AG09319 (cell line): ENCODE measurements at places on chromosomes 3 and 15.

DNA sequence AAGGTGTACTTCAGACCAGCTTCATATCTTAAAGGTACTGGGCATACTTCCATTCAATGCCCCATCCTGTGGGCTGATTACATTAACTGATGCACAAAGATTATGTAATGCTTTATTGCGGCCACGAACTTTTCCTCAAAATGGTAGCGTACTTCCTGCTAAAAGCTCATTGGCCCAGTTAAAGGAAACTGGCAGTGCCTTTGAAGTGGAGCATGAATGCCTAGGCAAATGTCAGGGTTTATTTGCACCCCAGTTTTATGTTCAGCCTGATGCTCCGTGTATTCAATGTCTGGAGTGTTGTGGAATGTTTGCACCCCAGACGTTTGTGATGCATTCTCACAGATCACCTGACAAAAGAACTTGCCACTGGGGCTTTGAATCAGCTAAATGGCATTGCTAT lies 3.4 kb downstream of the SKIL start:
- no peak for DNase-seq

GRCh38 chr3:111923095-111923771 lies 55.6 kb upstream of the ABHD10 start:
- DNase-seq: no peak

GRCh38 chr3:150104564-150104963 lies 133.9 kb upstream of the PFN2 start:
- DNase-seq: no peak

DNA sequence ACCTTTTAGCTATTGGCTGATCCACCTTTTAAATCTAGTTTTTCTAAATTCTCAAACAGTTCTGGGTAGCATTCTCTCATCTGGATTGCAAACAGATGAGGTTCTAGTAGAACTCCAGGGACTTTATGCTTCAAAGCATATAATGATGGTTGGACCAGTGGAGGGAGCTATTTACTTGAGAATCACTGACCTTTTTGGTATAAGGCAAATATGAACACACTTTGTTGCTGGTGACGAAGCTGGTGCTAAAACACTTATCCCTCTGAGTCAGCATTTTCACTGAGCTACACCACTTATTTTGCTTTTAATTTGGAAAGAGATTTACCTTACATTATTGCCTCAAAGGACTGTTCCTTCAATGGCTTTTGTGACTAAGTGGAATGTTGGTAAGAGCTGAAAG lies 58.6 kb upstream of the SLITRK3 start:
- DNase-seq: no peak

DNA sequence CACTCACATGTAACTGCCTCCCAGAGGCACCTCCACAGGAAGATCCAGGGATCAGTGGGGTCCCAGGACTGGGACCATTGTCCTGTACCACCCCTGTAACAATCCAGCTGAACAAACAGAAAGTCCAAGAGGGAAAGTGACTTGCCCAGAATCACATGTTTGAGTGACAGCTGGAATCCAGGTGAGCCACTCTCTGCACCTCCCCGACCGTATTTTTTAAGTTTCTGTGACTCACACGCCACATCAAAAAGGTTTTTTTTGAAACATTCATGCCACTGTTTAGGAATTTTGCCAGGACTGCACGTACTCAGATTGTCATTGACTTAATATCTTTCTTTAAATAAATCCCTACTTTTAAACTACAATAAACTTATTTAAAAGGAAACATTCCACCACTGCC lies 9.8 kb upstream of the SLC6A1 start:
- DNase-seq: no peak

DNA sequence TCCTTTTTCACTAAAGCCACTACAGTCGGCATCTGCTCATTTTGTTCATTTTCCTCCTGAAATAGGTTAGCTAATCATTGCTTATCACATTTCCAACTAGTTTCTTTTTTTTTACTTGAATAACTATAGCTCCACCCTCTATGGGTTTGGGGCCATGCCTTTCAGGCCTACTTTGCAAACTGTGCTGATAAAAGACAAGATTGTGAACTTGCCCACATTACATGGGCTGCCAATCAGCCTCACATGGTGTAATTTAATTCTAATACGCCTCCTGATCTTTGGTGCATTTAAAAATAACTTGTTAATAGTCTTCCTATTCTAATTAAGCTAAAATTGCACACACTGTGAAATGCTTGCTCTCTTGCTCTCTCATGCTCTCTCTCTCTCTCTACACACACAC lies 90.5 kb downstream of the TGFBR2 start:
- DNase-seq: no peak

GRCh38 chr3:61541694-61542093 lies 19.7 kb upstream of the PTPRG start:
- no peak for DNase-seq

DNA sequence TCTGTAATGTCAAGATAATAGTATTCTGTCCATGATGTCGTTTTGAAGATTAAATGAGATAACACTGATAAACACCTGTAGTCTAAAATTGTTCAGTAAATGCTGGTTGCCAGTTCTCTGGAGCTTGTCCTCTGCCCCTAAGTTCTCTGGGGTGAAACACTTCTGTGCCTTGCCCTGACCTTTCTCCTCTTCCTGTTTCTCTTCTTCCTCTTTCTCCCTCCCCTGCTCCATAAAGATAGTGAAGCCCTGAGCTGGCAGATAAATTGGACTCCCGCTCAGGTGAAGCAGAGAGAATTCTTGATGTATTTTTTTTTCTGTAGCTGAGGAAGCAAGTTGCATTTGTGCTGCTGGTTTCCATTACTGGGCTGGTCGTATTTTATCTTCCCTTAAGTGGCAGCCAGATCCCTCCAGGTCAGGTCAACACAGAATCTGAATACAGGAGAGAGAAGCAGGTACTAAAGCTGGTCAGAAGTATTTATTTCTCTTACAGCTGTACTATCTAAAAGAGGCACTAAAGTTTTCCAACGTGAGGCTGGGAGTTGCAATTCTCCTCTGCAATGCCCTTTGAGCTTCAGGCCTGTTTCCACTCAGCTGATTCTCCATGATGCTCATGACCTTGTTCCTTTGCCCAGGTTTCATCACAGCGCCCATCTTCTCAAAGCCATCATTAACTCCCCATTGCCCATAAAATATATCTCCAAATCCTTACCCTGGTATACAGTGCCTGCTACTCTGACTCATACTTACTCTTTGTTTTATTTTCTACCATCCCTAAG lies 319.3 kb upstream of the CFAP20DC start:
- no peak for DNase-seq

DNA sequence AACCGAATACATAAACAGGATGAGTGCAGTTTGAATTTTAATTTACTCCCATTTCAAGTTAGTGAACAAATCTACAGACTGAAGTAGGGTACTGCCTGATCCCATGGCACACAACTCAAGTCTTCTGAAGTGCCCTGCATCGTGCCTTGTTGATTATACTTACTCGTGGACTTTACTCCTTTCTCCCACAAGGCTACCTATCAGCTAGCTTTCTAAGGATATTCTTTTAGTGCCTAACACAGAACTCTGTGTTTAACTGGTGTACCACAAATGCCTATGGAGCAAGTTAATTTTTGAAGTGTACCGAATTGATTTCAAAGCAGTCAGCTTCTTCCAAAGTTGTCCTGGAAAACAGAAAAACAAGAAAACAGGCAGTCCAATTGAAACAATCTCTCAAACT lies 119.8 kb downstream of the TNIK start:
- no peak for DNase-seq

- DNase-seq: no peak
Observed at GRCh38 chr3:35635926-35636683, 3.2 kb upstream of the ARPP21 start.

- peak; percentile 15 for DNase-seq
Observed at GRCh38 chr3:183122257-183122932, 23.1 kb upstream of the MCCC1 start.
